Astrocyte (in vitro differentiated cells and primary cell): ENCODE measurements at places on chromosomes 16 and 17.
A peak's percentile ranks its signal among the peaks of the same experiment; 100 is the strongest.

DNA sequence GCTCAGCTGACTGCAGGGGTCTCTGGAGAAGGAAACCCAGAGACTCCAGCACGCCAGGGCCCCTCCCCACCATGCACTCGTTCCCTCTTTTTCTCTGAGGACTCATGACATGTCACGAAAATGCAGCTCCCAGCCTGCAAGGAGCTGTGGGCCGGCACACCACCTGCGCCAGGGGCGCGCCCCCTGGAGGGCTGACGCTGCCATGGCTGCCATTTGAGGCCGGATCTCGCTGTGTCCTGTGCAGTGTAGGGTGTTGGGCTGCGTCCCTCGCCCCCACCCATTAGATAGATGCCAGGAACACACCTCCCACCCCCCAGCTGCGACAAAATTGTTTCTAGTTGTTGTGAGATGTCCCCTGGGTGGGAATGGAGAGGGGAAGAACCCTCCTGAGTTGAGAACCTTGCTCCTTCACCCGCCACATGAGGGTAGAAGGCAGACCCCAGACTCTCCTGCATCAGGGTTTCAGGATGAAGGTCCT lies 8.2 kb downstream of the SYNGR2 start:
- no peak for DNase-seq

DNA sequence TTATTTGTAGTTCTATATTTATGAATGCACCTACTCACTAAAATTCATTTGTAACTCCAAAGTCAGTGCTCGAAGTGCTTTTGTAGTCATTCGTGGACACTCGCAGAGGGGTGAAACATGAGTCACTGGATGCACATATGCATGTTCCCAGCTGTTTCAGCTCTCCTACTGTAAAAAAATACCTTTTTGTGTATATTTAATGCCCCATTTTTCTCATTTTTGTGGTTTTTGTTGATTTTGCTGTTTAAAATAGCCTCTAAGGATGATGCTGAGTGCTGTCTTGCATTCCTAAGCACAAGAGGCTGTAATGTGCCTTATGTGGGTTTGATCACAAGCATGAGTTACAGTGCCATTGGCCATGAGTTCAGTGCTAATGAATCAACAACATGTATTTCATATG lies 30.6 kb downstream of the CENPV start:
- peak; percentile 77 for DNase-seq

GRCh38 chr17:60447375-60447774 lies 25.1 kb downstream of the CHCT1 start:
- DNase-seq, result no peak

DNA sequence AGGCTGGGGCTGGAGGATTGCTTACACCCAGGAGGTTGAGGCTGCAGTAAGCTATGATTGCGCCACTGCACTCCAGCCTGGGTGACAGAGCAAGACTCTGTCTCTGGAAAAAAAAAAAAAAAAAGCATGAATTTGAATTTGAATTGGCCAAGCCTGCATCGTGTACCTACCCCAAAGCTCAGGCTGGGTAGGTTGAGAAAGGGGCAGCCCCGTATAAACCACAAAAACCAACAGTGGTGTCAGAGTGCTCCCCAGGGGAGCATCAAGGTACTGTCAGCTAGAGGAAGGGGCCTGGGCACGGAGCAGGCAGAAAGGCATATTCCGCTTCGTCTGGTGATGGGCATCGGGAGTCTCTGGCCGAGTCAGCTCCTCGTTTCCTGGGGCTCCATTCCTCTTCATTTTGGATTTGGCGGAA lies 40.9 kb downstream of the RAP1GAP2 start:
- DNase-seq, result no peak

- DNase-seq, result no peak
Observed at GRCh38 chr16:61611847-61612491, 424.3 kb downstream of the CDH8 start.

DNA sequence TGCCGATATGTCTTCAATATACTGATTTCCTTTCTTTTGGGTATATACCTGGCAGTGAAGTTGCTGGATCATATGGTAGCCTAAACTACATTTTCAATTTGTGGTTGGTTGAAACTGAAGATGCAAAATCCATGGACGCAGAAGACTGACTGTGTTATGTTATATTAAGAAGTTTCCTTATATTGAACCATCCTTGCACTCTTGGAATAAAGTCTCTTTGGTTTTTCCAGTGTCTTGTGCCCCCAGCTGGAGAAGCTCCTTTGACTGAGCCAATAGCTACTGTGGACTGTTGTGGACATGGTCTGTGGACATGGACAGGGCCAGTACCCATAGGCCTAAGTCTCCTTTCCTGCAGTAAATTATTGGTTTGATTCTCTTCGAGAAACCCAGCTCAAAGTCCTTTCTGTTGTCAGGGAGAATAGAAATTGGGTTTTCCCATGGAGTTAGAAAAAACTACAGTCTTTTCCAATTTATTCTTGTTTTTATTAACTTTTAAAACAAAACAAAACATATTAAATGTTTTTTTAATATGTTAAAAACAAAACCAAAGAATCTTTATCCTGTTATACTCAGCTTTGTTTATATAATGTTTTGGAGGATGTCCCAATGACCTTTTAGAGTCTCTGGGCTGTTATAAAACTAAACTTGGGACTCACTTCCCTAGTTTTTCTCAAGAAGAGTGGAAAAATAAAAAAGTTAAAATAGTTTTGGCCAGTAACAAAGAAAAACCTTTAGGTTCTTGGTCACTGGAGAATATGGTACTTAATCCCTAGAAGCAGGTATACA lies 15.2 kb upstream of the IL34 start:
- no peak for DNase-seq

GRCh38 chr16:56101480-56101879 lies 89.8 kb upstream of the GNAO1 start:
- DNase-seq, result no peak

- no peak for DNase-seq
Observed at GRCh38 chr16:22272870-22273650, 24.1 kb upstream of the POLR3E start.

- DNase-seq, result peak; percentile 90
Observed at GRCh38 chr16:15653227-15653626, 3.2 kb downstream of the NDE1 start.

DNA sequence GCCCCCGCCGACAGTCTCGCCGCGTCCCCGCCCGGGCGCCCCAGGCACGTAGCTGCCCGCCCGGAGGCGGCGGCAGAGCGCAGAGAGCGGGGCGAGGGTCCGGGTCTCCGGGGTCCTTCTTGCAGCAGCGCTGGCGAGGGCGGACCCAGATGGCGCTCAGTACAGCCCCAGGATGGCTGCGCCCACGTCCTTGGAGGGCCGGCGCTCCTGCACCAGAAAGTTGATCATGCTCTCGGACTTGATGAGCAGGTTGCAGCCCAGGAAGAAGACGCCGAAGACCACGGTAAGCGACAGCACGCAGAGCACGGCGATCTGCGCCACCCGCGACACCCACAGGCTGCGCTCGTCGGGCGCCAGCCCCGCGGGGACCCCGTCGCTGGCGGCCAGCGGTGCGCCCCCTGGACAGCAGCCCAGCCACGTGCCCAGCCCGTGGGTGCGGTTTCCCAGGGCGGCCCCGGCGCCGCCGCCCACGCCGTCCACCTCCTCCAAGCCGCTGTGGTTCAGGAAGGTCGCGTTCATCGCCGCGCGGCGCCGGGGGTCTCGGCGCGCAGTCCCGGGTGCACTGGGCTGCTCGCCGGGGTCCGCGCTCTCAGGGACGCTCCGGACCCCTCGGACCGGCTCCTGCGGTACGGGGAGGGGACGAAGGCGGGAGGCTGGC lies 435 bp downstream of the RPRML start:
- DNase-seq, result no peak

- DNase-seq, result no peak
Observed at GRCh38 chr17:78369791-78370381, 8.6 kb upstream of the PGS1 start.

DNA sequence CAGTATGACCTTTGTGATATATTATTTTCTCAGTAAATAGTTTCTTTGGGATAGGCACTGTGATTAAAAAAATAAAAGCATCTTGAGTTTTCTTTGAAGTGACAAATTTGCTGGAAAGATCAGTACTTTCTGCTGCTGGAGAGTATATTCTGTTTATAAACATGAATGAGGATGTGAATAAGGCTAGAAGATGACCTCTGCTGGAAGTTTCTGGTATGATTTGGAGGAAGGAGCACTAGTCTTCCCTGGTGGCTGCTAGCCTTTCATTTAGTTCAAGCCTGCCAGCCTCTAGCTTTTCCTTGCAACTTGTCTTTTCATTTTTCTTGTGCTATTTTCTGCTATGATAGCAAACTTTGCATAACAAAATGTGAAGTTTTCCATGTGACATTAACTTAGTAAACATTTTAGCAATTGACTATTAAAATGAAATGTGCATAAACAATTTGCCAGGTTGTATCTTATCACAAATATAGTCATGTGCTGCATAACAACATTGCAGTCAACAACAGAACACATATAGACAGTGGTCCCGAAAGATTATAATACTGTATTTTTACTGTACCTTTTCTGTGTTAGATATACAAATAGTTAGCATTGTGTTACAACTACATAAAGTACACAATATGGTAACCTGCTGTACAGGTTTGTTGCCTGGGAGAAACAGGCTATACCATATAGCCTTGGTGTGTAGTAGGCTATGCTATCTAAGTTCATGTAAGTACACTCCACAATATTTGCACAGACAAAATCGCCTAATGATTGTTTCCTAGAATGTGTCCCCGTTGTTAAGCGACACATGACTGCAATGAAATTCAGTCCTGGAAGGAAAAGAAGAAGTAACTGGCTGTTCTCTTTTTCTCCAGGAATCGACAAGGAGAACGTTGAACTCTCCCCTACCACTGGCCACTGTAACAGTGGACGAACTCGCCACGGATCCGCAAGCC lies 18.1 kb upstream of the RAB11FIP4 start:
- peak; percentile 34 for DNase-seq

- no peak for DNase-seq
Observed at GRCh38 chr17:63277629-63278028, 168.5 kb downstream of the CYB561 start.
